NCI-H774 (cell line): ENCODE measurements at places on chromosomes 3 and 15.

DNA sequence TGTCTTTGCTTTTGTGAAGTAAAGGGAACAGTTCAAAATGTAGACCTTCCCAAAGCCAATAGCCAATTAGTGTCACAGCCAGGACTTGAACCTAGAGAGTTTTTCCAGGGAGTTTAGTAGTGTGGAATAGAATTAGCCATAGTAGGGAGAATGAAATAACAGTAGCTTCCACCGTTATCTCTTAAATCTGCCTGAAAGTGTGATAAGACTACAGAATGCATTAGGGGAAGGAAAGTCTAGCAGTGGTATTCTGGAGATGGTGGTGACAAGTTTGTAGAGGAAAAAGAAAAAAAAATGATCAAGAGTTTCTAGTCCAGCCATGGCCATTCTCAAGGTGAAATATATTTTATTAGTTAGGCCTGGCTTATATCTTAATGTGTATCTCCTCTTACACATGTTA, 13.8 kb downstream of the ATP11B start:
- no peak for DNase-seq

- DNase-seq, result no peak
These were observed 774.7 kb downstream of the MECOM start for GRCh38 chr3:168888781-168889180.

DNA sequence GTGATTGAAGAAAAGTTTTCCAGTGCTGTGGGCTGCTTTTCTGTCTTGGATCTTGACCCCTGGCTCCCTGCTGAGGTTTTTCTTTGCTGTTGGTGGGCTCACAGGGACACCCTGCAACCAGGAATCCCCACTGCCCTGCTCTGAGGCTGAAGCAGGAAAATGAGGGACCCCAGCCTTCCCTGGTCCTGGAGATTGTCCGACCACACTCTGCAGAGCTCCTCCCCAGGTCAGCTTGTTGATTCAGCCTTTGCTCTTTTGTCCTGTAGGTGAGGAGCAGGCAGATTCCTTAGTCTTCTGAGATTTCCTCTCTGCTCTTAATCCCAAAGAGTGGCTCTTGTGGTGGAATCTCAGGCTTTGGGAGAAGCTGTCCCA, 194.5 kb downstream of the RPLP1 start:
- DNase-seq, result no peak

GRCh38 chr3:189099031-189099471, 72.7 kb upstream of the TPRG1 start:
- DNase-seq, result no peak

GRCh38 chr3:187947927-187948682, 202.8 kb upstream of the BCL6 start:
- no peak for DNase-seq
